A549 (cell line): ENCODE measurements at places on chromosomes 3 and 15. TPM values are rescaled to one million over a fixed set of nuclear protein-coding genes. Genes with fewer than 3 reads are reported as not detected.
A peak's percentile ranks its signal among the peaks of the same experiment; 100 is the strongest.

DNA sequence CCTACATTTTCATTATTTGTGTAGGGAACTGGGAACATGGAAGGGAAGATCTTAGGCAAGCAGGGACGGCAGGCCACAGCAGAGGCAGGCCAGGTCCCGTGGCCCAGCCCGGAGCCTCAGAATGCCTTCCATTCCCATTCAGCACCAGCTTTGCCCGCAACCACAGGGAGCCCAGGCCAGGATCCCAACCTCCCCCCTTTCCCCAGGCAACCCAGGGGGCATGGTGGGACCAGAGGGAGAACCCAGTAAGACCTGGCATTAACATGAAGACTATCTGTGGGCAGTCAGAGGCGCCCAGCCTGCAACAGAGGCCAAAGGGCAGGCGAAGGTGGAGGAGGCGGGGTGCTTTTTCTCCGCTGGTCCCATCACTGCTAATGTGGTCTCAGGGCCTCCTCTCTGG lies 135.6 kb downstream of the TPRA1 start:
- DNase-seq: no peak

- DNase-seq: no peak
Observed at GRCh38 chr3:67901681-67902080, 247.3 kb upstream of the SUCLG2 start.

GRCh38 chr3:23623844-23624243 lies 181.9 kb upstream of the UBE2E1 start:
- no peak for DNase-seq

GRCh38 chr3:171566803-171567422 lies 106.7 kb upstream of the TNIK start:
- peak; percentile 29 for DNase-seq

The CA12 gene
- polyA plus RNA-seq: 122 to 129 TPM (median 126 TPM) in 3 replicates

The SNX22 gene
- polyA plus RNA-seq: 0.73 to 1.1 TPM (median 0.91 TPM) in 3 replicates

The MINAR1 gene
- polyA plus RNA-seq: 0.71 to 0.87 TPM (median 0.71 TPM) in 3 replicates

DNA sequence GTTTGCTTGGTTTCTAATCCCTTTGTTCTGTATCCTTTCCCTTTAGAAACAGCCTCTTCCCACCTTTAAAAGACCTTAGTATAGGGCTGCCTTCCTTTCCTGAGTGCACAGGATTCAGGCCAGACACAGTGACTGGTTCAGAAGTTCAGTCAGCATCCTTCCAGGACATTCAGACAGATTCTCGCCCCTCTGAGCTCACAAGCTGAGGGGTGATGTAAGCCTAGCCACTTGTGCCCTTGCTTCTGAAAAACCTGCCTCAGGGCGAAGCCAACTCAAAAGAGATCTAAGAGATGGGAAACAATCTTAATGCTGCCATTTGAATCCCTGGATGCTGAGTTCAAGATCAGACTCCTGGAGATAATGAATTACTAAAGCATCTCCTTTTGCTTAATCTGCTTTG lies 6.7 kb upstream of the NSMCE3 start:
- no peak for DNase-seq

The EID1 gene
- 173 to 182 TPM (median 180 TPM) in 3 replicates for polyA plus RNA-seq

DNA sequence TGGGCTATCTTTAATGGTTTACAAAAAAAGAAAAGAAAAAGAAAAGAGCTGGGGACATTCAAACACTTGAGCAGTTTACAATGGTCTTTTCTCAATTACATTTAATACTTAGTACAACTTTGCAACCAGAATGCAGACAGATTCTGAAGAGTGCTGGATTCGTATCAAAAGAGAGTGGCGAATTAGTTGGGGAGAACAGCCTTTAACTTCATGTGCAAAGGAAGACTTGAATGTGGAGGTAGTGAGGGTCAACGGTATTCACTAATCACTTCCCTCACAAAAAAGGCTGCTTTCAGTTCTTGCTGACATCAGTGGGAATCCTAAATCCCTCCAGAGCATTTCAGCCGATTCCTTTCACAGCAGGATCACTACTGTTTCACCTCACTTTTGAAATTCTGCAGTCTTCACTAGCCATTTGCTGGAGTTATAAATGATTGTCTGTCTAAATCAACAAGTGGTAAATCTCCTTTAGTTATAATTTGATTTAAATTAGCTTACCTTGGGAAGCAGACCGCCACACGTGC lies 323.0 kb upstream of the SEMA6D start:
- no peak for DNase-seq

The PLA2G4E gene
- not detected in 3 replicates for polyA plus RNA-seq

GRCh38 chr3:136657526-136657925 lies 94.7 kb downstream of the STAG1 start:
- DNase-seq: no peak

DNA sequence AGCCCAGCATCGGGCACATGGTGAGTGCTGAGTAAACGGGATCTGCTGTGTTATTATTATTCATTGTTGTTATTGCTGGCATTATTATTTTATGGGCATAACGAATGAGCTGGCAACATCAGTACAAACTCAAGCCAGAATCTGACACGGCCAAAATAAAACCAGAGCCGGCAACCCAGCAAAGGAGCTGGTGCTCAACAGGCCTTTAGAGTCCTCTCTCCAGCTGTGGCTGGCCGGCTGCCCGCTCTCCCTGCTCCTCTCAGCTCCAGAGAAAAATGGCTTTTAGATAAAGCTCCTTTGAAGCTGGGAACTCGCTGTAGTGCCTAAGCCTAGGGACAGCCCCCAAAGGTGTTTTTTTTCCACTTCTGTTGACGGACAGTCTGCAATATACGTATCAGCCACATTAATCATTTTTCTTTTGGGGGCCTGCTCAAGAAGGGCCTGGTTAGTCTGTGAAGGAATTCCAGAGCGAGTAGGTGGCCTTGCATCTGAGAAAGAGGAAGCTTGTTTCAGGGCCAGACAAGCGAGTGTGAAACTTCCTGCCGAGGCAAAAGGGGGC lies 193.9 kb upstream of the UBE2E1 start:
- DNase-seq: no peak

- DNase-seq: peak; percentile 65
Observed at GRCh38 chr15:74873756-74874424, 725 bp upstream of the SCAMP2 start.

DNA sequence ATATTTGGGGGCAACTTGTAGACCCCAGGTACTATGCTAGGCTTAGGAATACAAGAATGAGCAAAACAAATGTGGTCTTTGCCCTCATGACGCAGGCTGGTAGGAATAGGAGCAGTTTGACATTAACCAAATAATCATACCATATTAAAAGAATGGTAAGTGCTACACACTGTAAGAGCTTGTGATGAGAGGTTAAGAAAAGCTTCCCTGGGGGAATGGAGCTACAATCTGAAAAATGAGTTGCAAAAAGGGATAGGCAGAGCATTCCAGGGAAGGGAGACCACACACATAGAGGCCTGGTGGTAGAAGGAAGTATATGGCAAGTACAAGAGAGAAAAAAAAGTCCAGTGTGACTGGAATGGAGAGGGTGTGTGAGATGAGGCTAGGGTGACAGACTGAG lies 37.3 kb downstream of the TMOD3 start:
- no peak for DNase-seq

The TPM1 gene
- polyA plus RNA-seq: 954 to 1,229 TPM (median 1,043 TPM) in 3 replicates
